ENCODE measurements at places on chromosomes 5 and 9.

- no peak for DNase-seq
Observed at GRCh38 chr9:78806492-78807160, 509.7 kb downstream of the PSAT1 start.

- no peak for DNase-seq
Observed at GRCh38 chr5:115313052-115313451, 16.6 kb upstream of the CCDC112 start.

DNA sequence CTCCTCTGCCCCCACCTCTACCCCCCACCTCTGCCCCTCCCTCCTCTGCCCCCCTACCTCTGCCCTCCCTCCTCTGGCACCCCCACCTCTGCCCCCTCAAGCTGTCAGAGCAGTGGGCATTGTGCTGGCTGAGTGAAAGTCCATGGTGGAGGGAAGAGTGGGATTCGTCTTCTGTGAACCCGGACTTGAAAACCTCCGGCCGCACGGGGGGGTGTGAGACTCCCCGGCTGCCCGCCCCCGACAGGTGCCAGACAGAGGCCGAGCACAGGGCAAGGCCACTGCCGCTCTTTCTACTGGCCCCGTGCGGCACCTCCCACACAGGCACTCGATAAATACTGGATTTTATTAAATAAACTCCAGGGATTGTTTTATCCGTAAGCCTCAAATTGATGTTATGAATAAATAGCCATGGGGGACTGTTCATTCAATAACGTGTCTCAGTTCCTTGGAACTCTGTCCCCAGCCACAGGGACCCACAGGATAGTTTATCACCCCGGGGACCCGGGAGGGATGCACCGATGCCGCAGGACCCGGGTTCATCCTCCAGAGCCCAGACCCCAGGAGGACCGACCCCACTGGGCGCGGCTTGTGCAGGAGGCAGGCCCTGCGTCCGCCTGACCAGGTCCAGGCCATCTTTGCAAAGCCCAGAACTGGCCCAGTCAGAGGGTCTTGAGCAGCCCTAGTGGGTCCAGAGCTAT is 2.6 kb upstream of the QRFP start:
- no peak for DNase-seq

DNA sequence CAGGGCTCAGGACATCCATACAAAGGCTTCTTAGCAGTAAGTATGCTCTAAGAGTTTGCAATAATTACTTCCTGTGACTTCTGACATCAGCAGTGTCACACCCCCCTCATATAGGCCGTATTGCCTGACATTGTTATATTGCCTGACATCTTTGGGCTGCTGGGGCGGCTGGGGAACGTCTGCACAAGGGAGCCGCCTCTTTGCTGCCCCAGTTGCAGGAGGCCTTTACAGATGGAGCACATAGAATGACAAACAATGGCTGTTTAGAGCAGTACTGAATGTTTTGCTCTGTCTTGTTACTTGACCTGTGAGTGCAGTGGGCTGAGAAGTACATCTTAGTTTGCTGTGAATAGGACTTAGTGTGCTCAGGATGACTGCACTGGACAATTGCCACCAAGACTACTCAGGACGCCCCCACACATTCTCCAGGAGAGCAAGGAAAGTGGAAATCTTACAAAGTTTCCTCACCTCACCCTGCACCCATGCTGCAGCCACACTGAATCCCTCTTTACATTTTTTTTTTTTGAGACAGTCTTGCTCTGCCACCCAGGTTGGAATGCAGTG is 65.4 kb upstream of the SPOCK1 start:
- no peak for DNase-seq

DNA sequence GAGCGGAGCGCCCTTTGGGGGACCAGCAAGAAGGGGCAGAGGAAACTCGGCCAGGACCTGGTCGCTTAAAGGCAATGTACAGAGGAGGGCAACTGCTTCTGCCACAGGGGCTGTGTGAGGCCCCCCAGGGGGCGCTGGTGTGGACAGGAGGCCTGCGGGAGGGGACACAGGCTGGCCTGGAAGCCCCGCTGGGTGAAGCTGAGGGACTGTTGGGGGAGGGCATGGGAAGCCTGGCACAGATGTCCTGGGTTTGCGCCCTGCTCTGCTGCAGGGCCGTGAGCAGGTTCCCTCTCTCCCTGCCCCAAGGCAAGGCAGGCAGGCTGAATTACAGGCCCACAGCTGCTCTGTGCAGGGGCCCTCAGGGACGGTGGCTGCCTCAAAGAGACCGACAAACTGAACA is 5.4 kb downstream of the MED22 start:
- no peak for DNase-seq

- DNase-seq = no peak
Observed at GRCh38 chr5:93250424-93250823, 330.6 kb downstream of the NR2F1-AS1 start.

GRCh38 chr9:426264-426663 is 211.6 kb downstream of the DOCK8 start:
- no peak for DNase-seq

DNA sequence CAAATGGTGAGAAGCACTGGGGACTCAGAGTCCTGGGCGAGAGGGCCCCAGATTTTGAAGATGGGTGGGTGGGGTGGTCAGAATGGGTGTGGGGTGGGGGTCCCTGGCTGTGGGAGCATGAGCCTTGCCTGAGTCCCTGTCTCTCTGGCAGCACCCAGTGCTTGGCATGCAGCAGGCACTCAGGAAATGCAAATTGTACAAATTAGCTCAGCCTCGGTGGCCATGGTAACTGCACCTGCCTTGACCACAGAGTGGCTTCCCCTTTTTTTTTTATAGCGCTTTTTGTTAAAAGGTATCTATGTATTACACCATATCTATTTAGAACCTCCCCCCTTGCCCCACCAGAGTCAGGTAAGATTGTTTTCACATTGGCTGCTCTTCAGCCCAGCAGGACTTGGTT is 19.2 kb upstream of the PITX1 start:
- no peak for DNase-seq

GRCh38 chr9:125998837-125999503 is 251.8 kb downstream of the PBX3 start:
- no peak for DNase-seq

- DNase-seq = no peak
Observed at GRCh38 chr9:1938135-1938534, 77.0 kb upstream of the SMARCA2 start.

DNA sequence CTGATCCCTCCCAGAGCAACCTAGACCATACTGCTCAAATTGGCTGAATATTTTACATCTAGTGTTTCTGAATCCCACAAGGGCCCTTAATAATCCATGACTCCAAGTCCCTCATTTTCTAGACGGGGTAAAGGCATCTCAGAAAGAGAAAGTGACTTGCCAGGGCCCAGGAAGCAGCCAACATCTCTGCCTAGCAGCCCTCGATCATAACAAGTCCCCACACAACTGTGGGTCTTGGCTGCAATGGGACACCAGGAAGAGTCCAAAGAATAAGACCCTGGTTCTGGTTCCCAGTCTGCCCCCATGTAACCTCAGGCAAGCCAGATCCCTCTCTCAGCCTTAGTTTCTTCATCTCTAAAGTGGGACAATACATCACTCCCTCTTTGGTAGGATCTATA is 6.3 kb downstream of the ANXA6 start:
- no peak for DNase-seq

- DNase-seq = no peak
Observed at GRCh38 chr5:77876862-77877502, 100.8 kb upstream of the TBCA start.

- DNase-seq = no peak
Observed at GRCh38 chr9:138078846-138079245, 201.3 kb downstream of the CACNA1B start.

DNA sequence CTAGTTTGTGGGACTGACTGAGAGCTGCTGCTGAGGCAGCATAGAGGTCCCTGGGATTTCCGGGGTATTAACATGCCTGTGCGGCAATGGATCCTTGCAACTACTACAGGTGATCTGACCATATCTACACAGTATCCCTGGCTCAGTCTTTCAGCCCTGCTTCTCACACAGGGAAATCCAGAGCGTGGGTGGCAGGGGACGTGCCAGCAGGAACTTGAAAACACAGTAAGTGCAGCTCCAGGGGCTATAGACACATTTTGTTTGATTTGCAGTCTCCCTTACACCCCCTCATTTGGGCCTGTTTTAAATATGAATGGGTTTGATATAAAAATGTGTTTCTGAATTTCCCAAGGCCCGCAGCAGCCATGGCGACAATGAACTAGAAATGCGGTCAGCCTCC is 209.5 kb downstream of the DCP2 start:
- DNase-seq = peak; percentile 3

DNA sequence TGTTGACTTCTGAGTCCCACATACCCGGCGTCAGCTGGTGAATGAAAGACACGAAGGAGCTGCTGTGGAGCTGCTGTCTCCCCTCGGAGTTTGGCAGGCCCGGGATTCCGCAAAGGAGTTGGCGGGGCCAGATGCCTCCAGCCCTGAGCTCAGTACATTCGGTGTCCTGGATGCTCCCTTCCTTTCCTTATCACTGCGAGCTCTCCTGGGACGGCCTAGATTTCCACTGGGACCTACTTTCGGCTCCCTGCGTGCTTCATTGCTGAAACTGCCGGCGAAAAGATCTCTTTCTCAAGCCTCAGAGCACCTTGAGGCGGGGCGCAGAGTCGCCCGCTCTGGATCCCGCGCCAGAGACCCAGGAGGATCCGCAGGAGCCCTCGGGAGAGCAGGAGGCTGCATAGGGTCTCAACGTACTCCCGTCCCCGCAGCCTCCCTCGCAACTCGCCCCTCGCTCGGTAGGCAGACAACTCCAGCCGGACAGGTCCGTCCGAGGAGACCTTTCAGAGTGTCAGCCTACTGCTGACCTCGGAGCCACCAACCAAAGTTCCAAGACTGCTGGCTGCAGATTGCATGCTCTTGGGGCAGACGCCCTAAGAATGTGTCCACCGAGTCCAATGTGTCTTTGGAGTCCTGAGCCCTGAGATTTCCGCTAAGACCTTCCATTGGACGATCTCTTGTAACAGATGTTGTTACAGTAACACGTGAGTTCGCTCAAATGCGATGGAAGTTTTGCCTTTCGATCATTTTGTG is 6.1 kb downstream of the ANXA2R start:
- no peak for DNase-seq

DNA sequence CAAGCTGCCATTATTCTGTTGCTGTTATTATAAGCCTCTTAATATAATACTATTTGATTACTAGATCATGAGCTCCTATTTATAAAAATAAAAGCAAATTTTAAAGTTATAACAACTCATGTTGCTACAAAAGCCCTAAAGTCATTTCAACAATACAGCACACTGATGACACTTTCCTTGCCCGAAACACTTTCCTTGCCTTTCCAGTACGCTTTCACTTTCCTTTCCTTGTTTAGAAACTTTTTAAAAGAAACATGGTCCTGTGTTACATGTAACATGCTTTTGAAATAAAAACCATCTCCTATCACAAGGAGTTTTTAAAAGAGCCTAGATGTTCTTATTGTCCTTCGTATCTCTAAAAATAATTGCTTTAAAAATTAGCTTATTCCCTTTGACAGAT is 688.4 kb downstream of the PTPRD start:
- DNase-seq = no peak

GRCh38 chr9:136582977-136583735 is 37.3 kb upstream of the NOTCH1 start:
- peak; percentile 50 for DNase-seq

DNA sequence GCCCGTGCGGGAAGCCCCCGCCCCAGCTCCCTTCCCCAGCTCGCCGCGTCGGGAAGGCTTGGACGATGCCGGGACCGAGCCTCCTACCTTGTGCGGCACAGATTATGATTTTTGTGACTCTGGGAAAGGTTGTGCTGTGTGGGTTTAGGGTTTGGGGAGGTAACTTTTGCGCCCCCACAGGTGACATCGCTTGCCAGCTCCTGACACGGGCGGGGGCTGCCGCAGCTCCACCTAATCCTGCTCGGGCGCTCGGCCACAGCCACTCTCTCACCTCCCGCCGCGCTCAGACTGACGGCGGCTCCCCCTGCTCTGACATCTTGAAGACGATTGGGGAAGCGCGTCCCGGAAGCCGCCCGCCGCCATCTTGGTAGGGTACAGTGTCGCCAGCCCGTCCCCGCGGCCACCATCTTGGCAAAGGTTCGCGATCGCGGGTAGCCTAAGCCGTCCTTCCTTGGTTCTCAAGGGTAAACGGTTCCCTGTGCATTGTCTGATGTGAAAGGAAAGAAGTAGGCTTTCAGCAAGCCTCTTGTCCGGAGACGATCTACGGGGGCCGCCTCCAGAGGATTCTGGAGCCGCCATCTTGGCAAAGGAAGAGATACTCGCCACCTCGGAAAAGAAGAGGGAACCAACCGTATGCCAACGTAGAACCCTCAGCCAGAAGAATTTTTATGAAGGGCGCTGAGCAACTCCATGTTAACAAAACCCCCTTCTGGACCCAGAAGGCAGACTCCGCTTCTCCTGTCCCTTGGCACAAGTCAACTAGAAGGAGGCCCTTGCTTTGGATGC is 1.8 kb upstream of the NR3C1 start:
- DNase-seq = peak; percentile 77

GRCh38 chr5:2311851-2312250 is 429.1 kb upstream of the IRX4 start:
- DNase-seq = no peak

GRCh38 chr5:3601061-3601710 is 5.6 kb downstream of the IRX1 start:
- DNase-seq = no peak

DNA sequence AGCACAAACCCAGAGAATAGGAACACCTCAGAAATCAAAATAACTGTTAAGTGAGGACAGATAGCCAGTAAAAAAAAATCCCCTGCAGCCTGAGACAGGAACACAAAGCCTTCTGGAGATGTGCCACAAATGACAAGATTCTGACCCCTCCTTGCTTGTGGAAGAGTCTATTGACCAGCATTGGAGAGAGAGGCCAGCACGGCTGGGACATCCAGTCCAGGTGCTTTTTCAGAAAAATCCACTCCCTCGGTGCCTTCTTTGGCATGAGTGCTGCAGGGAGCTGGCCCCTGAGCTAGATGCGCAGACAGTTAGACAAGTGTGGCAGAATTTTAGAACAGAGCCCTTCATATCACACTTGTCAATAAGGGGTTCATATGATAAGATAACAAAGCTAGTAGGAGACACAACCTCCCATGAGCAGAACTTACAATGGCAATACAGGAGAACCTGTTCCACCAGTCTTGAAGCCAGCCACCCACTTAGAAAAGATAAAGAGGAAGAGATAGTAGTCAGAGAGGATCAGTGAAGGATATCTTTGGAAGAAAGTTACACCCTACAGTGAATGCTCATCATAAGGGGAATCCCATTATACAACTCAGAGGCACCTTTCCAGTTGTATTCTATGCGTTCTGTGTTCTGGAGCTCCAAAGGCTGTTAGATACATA is 298.4 kb downstream of the TLE1 start:
- no peak for DNase-seq

GRCh38 chr9:16293610-16294009 is 576.9 kb downstream of the BNC2 start:
- no peak for DNase-seq

- no peak for DNase-seq
Observed at GRCh38 chr5:14405267-14405666, 176.3 kb upstream of the OTULINL start.
